Heart left ventricle (tissue), 16 donors: ENCODE measurements at places on chromosomes 6 and 20. TPM values are rescaled to one million over a fixed set of nuclear protein-coding genes. Genes with fewer than 3 reads are reported as not detected.

The LBP gene
- total RNA-seq, result not detected

The STMND1 gene
- total RNA-seq, result not detected

The TEAD3 gene
- 25.8 TPM for total RNA-seq

DNA sequence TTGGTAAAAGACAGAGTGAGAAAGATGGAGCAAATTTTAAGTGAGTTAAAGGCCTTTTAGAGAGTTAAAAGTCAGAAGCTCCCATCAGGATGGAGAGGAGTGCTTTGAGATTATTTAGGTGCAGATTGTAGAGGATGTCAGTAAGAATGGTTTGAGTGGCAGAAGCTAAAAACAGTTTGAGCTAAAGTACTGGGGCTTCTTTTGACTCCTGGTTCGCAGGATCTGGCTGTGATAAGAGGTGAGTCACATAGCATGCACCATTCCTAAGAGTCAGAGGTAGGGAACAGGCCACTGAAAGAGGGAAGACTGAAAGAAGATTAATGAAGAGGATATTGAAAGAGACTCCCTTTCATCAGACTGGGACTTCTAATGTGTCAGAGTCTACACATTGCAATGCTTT lies 1047.9 kb upstream of the MAP3K7 start:
- H3K27ac ChIP-seq, result no peak overlapping the region
- DNase-seq, result no peak
- no peak overlapping the region for H3K4me3 ChIP-seq
- H3K4me1 ChIP-seq, result no peaks in the 10 kb centered on the region
- no peaks in the 10 kb centered on the region for H3K36me3 ChIP-seq
- H3K27me3 ChIP-seq, result no peaks in the 10 kb centered on the region

GRCh38 chr20:33979094-33979493 lies 14.6 kb upstream of the RALY start:
- no peak for DNase-seq
- no peak overlapping the region for H3K27ac ChIP-seq
- no peaks in the 10 kb centered on the region for H3K4me1 ChIP-seq
- no peaks in the 10 kb centered on the region for H3K27me3 ChIP-seq
